ENCODE measurements at places on chromosomes 5 and 9.

DNA sequence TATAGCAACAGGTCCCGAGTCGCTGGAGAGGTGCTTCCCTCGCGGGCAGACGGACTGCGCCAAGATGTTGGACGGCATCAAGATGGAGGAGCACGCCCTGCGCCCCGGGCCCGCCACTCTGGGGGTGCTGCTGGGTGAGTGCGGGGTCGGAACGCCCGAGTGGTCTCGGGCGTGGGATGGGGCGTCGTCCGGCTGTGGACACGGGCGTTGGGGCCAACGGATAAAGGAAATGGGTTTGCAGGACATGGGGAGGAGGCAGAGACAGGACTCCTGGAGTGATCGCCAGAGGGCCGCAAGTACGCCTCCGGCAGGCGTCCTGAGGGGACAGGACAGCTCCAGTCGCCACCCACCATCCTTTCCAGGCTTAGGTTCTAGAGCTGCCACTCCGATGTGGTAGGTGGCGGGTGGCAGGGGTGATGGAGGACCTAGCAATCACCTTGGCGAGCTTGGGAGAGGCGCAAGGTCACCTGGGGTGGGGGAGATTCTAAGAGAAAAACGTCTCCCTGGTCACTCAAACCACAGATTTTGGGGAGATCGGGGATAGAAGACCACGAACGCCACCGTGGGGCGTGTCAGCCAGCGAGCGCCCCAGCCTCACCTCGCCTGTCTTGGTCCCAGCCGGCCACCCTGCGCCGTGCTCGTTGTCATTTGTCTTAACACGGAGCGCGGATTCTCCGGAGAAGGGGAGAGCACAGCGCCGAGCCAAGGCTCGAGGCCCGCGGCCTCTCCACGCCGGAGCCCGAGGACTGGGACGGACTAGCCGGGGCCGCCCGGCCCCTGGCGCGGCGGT lies 922 bp downstream of the LMX1B start:
- DNase-seq = no peak

- no peak for DNase-seq
These were observed 59.1 kb downstream of the PHF2 start for GRCh38 chr9:93635186-93636107.

GRCh38 chr5:75601567-75601966 lies 9.7 kb upstream of the ANKDD1B start:
- DNase-seq = no peak

- no peak for DNase-seq
These were observed 725.2 kb downstream of the BRINP1 start for GRCh38 chr9:118644066-118644465.

- no peak for DNase-seq
These were observed 199.7 kb upstream of the TLE4 start for GRCh38 chr9:79371948-79372555.

DNA sequence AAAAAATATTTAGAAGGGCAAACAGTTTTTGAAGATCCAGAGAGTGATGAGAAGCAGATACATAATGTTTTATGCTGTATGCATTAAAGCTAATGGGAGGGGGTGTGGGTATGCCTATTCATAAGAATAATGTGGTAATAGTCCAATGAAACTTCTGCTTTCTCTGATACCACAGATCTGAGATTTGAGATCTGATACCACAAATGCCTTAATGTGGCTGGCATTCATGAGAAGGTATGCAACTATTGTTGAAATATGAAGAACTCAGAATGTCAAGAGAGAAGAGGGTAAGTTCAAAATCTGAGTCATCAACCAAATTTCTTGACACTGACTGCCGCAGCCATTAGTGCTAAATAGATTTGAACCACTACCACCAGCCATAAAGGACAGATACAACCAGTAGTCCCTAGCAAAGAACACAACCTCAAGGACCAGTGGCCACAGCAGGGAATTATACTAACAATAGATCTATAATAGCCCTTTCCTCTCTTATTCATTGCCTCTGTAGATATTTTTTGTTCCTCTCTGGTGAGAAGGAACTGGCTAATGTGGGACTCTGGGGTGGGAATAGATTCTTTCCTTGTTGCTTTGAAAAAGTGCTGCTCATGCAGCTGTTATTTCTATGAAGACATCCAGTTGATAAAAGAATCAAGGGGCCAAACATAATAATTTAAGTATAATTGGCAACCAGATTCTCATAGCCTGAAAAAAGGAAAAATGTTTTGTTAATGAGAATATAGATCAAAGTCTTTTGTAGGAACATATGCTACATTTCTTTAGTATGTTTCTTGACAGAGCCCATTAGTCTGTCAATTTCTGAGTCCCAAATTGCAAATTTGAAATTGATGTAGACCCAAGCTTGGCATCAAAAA lies 256.5 kb upstream of the ZNF608 start:
- DNase-seq = peak; percentile 36

GRCh38 chr5:179880848-179881590 lies 22.4 kb upstream of the MRNIP start:
- no peak for DNase-seq

GRCh38 chr9:95077766-95078370 lies 239.6 kb downstream of the FANCC start:
- no peak for DNase-seq

GRCh38 chr5:131277875-131278740 lies 14.3 kb downstream of the CDC42SE2 start:
- DNase-seq = no peak

- no peak for DNase-seq
These were observed 22.5 kb downstream of the PITX1 start for GRCh38 chr5:135011355-135012032.

GRCh38 chr9:113541019-113541900 lies 77.7 kb downstream of the RGS3 start:
- peak; percentile 94 for DNase-seq

- no peak for DNase-seq
These were observed 193.0 kb downstream of the DMAC1 start for GRCh38 chr9:7606591-7606990.

DNA sequence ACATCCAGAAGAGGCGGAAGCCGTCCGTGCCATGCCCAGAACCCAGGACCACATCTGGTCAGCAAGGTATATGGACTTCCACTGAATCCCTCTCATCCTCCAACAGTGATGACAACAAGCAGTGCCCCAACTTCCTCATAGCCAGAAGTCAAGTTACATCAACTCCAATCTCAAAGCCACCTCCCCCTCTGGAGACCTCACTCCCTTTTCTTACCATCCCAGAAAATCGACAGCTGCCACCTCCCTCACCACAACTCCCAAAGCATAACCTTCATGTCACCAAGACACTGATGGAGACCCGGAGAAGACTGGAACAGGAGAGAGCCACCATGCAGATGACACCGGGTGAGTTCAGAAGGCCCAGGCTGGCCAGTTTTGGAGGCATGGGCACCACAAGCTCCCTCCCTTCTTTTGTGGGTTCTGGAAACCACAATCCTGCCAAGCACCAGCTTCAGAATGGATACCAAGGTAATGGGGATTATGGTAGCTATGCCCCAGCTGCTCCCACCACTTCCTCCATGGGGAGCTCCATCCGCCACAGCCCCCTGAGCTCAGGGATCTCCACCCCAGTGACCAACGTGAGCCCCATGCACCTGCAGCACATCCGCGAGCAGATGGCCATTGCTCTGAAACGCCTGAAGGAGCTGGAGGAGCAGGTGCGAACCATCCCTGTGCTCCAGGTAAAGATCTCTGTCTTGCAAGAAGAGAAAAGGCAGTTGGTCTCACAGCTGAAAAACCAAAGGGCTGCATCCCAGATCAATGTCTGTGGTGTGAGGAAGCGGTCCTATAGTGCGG lies 130.3 kb upstream of the DMRT1 start:
- DNase-seq = no peak

- DNase-seq = no peak
These were observed 5.2 kb upstream of the RPL26L1 start for GRCh38 chr5:172953776-172954675.

- no peak for DNase-seq
These were observed 102.4 kb downstream of the PCSK1 start for GRCh38 chr5:96330530-96331140.

DNA sequence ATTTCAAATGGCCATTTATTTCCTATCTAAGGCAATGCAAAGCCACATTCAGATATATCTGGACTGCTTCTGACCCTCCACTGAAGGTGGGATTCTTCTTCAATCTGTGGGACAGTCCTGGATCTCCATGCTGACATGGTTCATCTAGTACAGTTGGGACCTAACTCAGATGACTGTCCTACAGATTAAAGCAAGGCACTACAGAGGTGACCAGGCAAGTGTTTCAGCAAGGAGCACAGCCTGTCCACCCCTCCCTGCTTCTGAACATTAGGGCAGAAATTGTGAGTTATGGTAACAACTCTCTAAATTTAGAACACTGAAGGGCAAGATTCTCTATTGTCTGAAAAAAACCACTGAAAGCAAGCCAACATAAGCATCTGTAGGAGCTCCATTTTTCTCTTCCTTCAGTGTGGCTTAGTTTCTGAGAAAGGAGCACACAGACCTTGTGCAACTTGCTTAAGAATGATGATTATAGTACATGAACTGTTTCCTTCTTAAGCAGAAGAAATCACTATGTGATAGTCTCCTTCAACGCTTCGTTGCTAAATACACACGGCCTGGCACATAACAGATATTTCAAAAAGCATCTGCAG lies 62.9 kb upstream of the BARX1 start:
- no peak for DNase-seq

All from iPS-NIHi11 (cell line).